ENCODE measurements at places on chromosomes 1 and 21.

- peak; percentile 58 for DNase-seq
Measured at GRCh38 chr21:44792702-44793591, 8.7 kb downstream of the UBE2G2 start.

- no peak for DNase-seq
Measured at GRCh38 chr1:229768232-229768631, 142.2 kb downstream of the URB2 start.

DNA sequence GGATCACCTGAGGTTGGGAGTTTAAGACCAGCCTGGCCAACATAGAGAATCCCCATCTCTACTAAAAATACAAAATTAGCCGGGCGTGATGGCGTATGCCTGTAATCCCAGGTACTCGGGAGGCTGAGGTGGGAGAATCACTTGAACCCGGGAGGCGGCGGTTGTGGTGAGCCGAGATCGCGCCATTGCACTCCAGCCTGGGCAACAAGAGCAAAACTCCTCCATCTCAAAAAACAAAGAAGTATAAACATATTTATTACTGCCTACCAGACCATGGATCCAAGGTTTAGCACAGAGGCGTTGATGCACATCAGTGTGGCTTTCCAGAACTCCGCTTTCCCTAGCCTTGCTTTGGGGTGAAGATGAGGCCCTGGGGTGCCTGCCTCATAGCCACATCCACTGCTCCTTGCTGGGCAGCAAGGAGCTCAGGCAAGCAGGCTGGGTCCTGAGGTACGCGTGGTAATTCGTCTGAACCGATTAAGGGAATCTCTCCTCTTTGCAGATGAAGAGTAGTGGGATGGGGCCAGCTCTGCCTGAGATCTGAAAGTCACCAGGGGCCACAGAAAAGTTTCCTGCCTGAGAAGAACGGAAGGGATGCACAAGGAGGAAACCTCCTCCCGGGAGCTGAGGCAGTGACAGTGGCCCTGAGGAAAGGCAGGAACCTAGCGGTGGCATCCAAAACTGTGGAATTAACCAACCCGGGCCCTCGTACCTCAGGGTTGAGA, 52.3 kb upstream of the LBR start:
- no peak for DNase-seq

GRCh38 chr1:203046984-203047630, 20.8 kb downstream of the PPFIA4 start:
- DNase-seq: peak; percentile 80

DNA sequence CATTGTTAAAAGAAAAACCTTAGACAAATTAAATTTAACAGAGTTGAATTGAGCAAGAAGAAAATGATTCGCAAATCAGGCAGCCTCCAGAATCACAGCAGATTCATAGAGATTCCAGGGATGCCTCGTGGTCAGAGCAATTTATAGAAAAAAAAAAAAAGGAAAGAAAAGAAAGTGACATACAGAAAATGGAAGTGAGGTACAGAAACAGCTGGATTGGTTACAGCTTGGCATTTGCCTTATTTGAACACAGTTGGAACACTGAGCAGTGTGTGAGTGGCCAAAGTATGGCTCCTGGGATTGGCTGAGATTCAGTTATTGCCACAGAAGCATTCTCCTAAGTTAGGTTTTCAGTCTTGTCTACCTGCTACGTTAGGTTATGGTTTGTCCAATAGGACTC, 9.1 kb upstream of the C21orf91 start:
- peak; percentile 74 for DNase-seq

GRCh38 chr1:205961991-205962820, 18.9 kb upstream of the SLC26A9 start:
- peak; percentile 47 for DNase-seq

- DNase-seq: peak; percentile 35
Measured at GRCh38 chr1:55579332-55580001, 364.3 kb upstream of the USP24 start.

DNA sequence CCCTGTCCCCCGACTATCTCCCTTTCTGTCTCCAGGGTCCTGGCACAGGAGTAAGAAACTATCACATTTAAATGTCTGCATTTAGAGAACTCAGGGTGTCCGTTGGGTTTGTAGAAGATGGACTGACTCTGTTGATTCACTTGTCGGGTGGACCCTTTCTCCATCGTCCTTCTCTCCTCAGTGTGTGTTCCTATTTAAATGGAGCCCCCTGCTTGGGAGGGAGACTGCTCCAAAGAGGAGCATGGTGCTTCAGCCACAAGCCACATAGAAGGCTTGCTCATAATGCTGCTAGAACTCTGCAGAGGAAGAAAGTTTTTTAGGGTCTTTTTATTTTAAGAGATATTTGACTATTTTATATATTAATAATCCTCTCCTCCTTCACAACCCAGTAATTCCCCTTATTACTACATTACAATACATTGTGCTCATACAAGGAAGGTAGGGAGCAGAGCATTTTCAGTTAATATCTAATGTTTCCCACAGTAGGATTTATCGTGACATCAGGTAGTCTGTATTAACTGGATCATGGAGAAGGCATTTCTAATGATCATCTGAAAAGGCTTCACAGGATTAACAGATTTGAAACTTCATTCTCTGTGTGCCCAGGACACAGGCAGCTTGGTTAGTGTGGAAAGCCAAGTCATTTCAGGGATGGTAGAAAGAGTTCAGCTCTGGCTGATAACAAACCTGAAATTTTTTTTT, 13.8 kb downstream of the FGGY start:
- DNase-seq: no peak
